ENCODE measurements at places on chromosomes 5 and 9.

- DNase-seq, result no peak
Observed at GRCh38 chr5:978054-978453, 30.5 kb upstream of the NKD2 start.

- DNase-seq, result no peak
Observed at GRCh38 chr5:61245486-61245885, 83.2 kb upstream of the SMIM15 start.

GRCh38 chr9:134419000-134419683, 92.9 kb downstream of the RXRA start:
- DNase-seq, result no peak

- DNase-seq, result no peak
Observed at GRCh38 chr5:94361161-94361560, 257.2 kb downstream of the KIAA0825 start.

- DNase-seq, result no peak
Observed at GRCh38 chr5:34804913-34805312, 34.1 kb upstream of the TTC23L start.

- DNase-seq, result no peak
Observed at GRCh38 chr5:40960037-40960436, 50.7 kb downstream of the C7 start.
